ENCODE measurements at places on chromosomes 5 and 9. TPM values are rescaled to one million over a fixed set of nuclear protein-coding genes. Genes with fewer than 3 reads are reported as not detected.

GRCh38 chr9:132609184-132609583 is 26.8 kb downstream of the BARHL1 start:
- no peaks in the 10 kb centered on the region for H3K4me1 ChIP-seq
- H3K36me3 ChIP-seq = peaks cover 36% of the 10 kb centered on the region
- H3K4me3 ChIP-seq = no peak overlapping the region
- DNase-seq = no peak

DNA sequence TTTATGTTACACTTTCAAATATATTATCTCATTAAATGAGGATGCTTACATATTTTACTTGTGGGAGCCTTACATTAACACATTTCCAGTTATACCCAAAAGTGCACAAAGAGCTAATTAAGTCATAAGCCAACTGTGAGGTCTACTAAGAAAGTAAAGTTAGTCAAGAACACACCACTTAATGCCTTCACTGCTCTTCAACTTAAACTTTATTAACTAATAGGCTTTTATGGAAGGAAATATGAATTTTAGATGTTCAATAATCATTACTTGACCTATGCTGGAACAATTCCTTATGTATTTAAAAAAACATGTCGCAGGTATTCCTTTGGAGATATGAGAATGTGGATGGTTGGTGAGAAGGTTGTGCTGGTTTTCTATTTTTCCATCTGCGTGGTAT is 3.4 kb downstream of the ST8SIA4 start:
- DNase-seq = no peak
- H3K4me1 ChIP-seq = no peaks in the 10 kb centered on the region
- H3K27me3 ChIP-seq = no peaks in the 10 kb centered on the region
- H3K36me3 ChIP-seq = no peaks in the 10 kb centered on the region

DNA sequence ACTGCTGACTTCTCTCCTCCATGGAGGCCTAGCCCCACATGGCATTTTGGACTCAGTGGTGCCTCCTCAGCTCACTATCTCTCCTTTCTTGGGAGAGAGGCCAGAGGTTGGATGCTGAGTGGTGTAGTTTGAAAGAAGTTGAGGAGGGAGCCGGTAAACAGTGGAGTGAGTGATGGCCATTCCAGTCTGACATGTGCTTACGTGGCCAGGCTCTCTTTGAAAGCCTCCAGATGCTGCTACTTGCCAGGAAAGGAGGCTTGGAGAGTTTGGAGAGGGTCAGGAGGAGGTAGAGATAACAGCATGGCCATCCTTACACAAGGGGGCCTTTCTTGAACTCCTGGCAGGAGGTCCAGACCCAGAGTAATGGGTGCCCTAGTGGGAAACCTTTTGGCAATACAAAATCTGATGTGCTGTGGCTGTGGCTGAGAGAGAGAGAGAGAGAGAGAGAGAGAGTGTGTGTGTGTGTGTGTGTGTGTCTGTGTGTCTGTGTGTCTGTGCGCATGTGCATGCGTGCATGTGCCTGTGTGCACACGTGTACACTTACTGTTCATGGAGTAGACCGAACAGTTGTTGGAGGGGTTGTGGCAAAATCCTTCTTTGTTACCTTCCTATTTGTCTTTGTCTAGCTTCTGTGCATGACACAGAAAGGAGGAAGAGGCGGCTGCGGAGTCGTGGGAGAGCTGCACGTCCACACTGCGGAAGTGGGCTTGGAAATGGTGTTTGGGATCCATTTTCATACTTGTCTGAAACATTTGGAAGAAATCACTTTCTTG is 37.8 kb downstream of the RALGPS1 start:
- H3K27me3 ChIP-seq = no peaks in the 10 kb centered on the region
- H3K4me1 ChIP-seq = no peaks in the 10 kb centered on the region
- no peak for DNase-seq
- no peaks in the 10 kb centered on the region for H3K36me3 ChIP-seq
- H3K27ac ChIP-seq = no peak overlapping the region
- no peak overlapping the region for H3K4me3 ChIP-seq

AFAP1L1 gene
- polyA plus RNA-seq = 1.7 TPM

- H3K4me3 ChIP-seq = no peak overlapping the region
- H3K27me3 ChIP-seq = no peaks in the 10 kb centered on the region
- DNase-seq = no peak
- H3K36me3 ChIP-seq = no peaks in the 10 kb centered on the region
- H3K27ac ChIP-seq = no peak overlapping the region
- H3K4me1 ChIP-seq = no peaks in the 10 kb centered on the region
These were observed 1045.4 kb downstream of the DTWD2 start for GRCh38 chr5:117942861-117943519.

DNA sequence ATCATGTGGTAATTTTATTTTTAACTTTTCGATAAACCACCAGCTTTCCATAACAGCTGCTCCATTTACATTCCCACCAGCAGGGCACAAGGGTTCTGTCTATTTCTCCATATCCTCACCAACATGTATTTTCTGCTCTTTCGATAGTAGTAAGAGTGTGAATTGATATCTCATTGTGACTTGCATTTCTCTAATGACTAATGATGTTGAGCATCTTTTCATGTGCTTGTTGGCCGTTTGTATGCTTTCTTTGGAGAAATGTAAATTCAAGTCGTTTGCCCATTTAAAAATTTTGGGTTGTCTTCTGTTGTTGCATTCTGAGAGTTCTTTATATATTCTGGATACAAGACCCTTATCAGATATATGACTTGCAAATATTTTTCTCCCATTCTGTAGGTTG is 45.9 kb downstream of the PSD2 start:
- H3K4me3 ChIP-seq = no peak overlapping the region
- no peak overlapping the region for H3K27ac ChIP-seq
- H3K4me1 ChIP-seq = no peaks in the 10 kb centered on the region
- H3K36me3 ChIP-seq = no peaks in the 10 kb centered on the region
- no peak for DNase-seq

- no peaks in the 10 kb centered on the region for H3K36me3 ChIP-seq
- no peak overlapping the region for H3K27ac ChIP-seq
- H3K4me1 ChIP-seq = no peaks in the 10 kb centered on the region
- H3K27me3 ChIP-seq = no peaks in the 10 kb centered on the region
- no peak for DNase-seq
These were observed 55.9 kb upstream of the SLCO6A1 start for GRCh38 chr5:102554728-102555127.

GRCh38 chr9:10268531-10269485 is 344.0 kb downstream of the PTPRD start:
- no peak for DNase-seq
- no peaks in the 10 kb centered on the region for H3K27me3 ChIP-seq
- H3K4me3 ChIP-seq = no peak overlapping the region
- H3K36me3 ChIP-seq = no peaks in the 10 kb centered on the region
- no peak overlapping the region for H3K27ac ChIP-seq

NSG2 gene
- polyA plus RNA-seq = 3.5 TPM

DNA sequence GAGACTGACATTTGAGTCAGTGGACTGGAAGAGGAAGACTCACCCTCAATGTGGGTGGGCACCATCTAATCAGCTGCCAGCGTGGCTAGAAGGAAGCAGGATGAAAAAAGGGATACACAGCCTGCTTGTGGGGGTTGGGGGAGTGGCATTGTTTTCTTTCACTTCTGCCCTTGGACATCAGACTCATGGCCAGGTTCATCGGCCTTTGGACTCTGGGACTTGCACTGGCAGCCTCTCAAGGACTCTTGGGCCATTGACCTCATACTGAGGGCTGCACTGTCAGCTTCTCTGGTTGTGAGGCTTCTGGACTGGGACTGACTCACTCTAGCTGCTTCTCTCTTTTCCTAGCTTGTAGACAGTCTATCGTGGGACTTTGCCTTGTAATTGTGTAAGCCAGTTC is 374.9 kb downstream of the TLE1 start:
- H3K27ac ChIP-seq = no peak overlapping the region
- H3K36me3 ChIP-seq = no peaks in the 10 kb centered on the region
- H3K27me3 ChIP-seq = no peaks in the 10 kb centered on the region

- no peak for DNase-seq
- H3K4me1 ChIP-seq = peaks cover 18% of the 10 kb centered on the region
- H3K36me3 ChIP-seq = no peaks in the 10 kb centered on the region
- no peak overlapping the region for H3K27ac ChIP-seq
- H3K4me3 ChIP-seq = no peak overlapping the region
These were observed 95.3 kb downstream of the GALNT10 start for GRCh38 chr5:154285661-154286408.

OSMR gene
- polyA plus RNA-seq = 5.5 TPM
